Activated T-helper 9 cell treated with anti-CD3 and anti-CD28 coated beads, Interleukin-2, amount 50 U/mL, for 16 hours (primary cell): ENCODE measurements at places on chromosomes 5 and 9.

- no peak for DNase-seq
Observed at GRCh38 chr5:145872486-145872885, 328 bp downstream of the GRXCR2 start.

DNA sequence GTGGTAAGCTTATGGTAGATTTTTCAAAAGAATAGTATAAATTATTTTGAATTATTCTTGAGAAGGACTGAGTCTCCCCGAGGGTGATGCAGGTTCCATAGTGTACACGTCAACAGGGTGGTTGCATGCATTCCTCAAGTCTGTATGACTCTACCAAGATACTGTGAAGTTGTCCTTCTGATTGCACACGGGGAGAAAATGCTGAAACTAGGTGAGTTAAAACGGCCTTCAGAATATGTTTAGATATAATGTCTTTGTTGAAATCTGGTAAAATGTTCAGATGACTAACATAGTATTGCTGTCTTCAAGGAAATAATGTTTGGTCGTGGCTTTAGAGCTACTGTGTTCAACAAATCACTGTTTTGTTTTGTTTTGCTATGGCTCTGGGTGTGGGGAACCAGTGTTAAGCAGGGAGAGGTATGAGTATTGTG lies 22.4 kb upstream of the TNFAIP8 start:
- no peak for DNase-seq

- DNase-seq = no peak
Observed at GRCh38 chr5:308672-309271, 12.7 kb upstream of the AHRR start.

DNA sequence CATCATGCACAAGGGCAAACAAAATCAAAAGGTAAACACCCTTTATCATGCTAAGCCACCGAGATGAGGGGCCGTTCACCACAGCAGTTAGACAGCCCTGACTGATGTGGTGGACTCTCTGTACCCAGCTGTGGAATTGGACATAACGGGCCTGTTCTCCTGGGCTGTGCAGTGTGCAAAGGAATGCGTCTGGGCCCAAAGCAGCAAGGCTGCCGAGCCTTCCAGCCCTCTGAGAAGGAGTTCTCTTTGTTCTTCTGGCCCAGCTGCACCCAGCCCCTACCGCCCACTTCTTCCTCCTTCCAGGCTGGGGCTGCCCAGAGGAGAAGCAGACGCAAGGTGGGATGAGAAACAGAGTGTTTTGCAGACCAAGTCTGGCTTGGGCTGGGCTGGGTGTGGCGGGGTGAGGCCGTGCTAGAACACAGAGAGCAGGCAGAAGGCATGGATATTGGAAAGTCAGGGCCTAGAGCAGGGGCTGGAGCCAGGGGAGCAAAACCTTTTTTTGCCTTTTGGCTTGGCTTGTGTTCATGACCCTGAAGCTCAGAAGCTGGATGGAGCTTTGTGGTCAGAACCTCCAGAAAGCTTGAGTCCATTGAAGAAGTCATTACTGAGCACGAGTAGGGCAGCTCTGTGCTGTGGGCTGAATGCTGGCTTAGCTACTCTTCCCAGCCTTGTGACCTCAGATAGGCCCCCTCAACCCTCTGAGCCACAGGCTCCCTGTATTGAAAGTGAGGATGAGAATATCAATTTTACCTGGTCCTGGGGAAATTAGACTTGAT lies 49.8 kb upstream of the SH3PXD2B start:
- no peak for DNase-seq

DNA sequence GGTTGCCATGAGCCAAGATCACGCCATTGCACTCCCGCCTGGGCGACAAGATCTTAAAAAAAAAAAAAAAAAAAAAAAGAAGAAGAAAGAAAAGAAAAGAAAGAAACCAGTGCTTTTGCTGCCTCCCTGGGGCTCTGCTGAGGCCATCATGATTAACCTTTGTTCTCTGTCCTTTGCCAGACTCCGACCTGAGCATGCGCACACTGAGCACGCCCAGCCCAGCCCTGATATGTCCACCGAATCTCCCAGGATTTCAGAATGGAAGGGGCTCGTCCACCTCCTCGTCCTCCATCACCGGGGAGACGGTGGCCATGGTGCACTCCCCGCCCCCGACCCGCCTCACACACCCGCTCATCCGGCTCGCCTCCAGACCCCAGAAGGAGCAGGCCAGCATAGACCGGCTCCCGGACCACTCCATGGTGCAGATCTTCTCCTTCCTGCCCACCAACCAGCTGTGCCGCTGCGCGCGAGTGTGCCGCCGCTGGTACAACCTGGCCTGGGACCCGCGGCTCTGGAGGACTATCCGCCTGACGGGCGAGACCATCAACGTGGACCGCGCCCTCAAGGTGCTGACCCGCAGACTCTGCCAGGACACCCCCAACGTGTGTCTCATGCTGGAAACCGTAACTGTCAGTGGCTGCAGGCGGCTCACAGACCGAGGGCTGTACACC lies 251.7 kb downstream of the MARCHF11 start:
- no peak for DNase-seq

- no peak for DNase-seq
Observed at GRCh38 chr9:91817493-91818224, 132.4 kb downstream of the ROR2 start.

GRCh38 chr9:88056876-88057275 lies 81.4 kb downstream of the SPATA31C2 start:
- DNase-seq = no peak

GRCh38 chr9:129544761-129545160 lies 76.1 kb downstream of the C9orf50 start:
- DNase-seq = no peak

DNA sequence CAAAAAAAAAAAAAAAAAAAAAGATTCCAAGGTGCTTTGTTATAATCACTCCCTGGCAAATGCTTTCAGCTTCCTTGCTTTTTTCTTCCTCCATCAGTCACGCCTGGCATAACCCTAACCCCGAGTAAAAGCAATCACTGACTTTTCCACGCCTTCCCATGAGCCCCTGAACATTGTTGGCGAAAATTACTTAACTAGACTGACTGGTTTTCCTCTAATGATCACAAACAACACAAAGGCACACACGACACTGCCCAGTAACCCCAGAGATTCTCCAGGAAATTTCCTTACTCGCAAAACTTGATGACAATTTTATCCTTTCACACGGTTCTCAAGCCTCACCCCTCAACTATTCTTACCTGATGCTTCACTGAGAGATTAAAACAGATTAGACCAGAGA lies 11.4 kb upstream of the PTGR1 start:
- DNase-seq = no peak

DNA sequence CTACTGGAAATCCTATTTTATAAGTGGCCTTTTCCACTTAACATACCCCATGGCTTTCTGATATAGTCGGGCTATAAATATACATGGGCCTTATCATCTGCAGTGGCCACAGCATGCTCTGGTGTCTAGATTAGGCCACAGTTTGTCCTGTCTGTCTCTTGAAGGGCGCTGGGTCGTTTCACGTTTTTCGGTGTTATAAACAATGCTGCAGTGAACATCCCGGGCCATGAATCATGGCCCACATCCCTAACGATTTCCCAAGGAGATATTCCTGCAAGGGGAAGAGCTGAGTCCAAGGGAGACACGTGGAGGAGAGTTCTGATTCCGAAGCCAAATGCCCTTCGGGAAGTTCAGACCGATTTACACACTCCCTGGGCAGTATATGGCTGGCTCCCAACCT lies 8.4 kb downstream of the PLPP7 start:
- DNase-seq = no peak

DNA sequence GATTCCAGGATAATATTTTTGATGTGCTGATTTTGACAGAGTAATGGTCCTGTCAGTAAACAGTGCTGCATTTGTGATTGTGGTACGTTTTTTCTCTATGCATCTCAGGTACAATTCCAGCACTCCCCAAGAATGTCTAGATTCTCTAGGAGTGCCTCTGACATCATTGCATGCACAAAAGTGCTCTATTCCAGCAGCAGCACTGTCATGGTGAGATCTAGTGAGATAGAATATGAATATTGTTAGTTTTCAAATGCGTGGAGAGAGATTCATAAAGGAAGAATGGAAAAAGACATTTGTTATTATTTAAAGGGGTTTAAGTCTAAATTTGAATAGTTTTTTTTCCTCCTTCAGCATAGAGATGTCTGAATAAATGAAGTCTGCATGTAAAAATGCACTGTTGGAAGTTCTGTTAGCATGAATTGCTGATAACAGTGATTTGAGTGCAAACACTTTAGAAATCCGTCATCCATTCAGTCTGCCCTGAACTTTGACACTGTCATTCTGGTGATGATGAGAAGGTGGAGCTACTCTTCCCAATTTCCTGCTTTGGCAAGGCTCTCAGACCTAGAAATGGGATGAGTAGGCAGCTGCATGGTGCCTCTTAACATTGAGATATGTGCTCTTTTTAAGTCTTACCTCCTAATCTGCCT lies 84.6 kb downstream of the GAPVD1 start:
- no peak for DNase-seq

DNA sequence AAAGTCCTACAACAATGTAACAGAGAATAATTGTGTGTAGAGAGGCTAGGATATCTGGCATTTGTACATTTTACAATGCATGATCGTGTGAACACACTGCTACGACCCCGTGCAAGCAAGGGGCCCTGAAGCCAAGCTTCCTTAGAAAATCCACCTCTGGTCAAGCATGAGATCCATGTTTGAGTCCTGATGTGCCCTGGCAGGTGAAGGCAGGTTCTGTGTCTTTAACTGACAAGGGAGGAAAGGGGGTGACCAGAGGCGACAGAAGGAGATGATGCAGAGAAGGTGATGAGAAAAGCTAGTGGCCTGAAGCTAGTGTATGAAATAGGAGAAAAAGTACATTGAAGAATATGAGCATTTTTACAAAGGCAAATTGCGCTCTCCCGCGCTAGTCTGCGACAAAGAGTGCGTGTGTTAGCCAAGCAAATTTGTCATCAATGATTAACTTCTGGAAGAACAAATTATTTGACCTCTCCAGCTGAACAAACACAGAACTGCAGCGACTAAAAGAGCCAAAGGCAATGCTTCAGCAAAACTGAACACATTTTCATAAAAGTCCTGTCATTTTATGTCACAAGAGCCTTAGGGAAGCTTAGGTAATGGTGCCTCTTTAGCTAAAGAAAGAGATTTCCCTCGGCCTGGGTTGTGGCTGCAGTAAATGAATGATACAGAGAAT lies 101.7 kb upstream of the DAPK1 start:
- no peak for DNase-seq

GRCh38 chr5:5154733-5155132 lies 14.6 kb downstream of the ADAMTS16 start:
- no peak for DNase-seq

GRCh38 chr5:83220331-83220730 lies 143.0 kb downstream of the XRCC4 start:
- no peak for DNase-seq

GRCh38 chr5:78271766-78272165 lies 22.7 kb downstream of the AP3B1 start:
- no peak for DNase-seq

DNA sequence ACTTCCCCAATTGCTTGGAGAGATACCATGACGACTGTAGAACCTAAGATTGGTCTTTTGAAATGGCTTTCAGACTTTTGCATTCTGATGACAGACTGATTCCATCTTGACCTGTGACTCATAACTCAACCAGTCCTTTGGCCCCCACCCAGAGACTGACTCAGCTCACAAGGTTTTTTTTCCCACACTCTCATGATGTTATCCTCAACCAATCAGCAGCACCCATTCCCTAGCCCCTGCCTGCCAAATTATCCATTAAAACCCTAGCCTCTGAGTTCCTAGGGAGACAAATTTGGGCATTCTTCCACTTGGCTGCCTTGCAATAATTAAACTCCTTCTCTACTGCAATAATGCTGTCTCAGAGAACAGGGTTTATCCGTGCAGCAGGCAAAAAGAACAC lies 1263.3 kb upstream of the CDH9 start:
- no peak for DNase-seq

- DNase-seq = no peak
Observed at GRCh38 chr5:72508241-72509170, 1.3 kb upstream of the ZNF366 start.

DNA sequence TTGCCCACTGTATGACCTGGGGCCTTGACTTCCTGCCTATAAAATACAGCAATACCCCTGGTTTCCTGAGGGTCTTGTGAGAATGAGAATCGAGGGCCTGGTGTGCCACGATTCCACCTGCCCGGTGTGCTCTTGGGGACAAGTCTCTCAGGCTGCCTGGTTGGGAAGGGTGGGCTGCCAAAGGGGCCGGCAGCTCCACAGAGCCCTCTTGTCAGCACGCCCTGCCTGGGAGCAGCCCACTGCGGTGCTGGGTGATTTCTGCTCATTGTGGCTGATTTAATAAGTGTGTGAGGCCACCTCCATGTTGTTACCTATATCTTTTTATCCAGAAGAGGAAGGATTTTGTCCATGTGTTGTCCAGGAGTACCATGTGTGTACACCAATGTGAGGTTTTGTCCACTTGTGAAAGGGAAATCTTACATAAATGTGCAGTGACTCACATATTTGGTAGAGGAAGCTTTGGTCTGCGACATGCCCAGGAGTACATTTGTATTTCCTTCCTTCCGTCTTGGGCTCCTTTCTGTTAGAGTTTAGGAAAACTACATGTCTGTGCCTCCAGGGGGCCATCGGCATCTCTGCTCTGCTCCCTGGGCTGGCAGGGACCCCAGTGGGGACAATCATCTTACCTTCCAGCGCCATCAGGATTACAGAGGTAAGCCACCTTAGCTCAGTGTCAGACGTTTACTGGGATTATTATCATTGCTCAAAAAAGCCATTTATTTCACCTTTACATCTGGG lies 108.6 kb downstream of the PHF2 start:
- no peak for DNase-seq

DNA sequence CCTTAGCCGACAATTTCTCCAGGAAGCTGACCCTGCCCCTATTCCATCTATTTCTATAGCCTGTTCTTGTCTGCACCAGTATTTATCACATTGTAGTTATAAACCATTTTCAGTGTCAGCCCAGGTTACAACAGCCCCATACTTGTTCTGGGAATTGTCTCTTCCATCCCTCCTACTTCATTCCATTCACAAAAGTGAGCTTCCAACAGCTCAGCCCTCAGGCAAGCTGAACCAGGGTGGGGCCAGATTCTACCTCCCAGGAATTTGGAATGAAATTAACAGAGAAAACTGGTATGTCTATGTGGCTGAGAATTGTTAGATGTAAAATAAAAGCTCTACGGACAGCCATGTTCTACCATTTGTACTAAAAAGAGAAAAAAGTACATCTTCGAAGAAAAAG lies 36.1 kb downstream of the STRBP start:
- no peak for DNase-seq

DNA sequence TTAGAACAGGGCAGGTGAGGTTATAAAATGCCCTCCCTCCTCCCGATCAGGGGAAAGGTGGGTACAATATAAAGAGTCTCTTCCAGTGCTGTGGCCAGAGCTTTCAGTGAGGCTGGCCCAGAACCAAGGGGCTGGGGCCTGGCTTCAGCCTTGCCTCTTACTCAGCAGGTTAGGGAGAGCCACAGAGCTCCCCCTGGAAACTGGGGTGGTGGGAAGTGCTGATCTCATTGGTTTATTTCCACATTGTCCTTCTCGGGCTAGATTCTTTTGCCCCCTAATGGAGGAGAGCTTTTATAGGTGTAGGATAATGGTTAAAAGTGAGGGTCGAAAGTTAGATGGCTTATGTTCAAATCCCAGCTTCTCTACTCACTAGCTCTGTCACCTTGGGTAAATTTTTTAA lies 186.7 kb upstream of the TBC1D2 start:
- DNase-seq = no peak

- peak; percentile 70 for DNase-seq
Observed at GRCh38 chr5:137888863-137889759, at the start of gene PKD2L2. TSS of gene PKD2L2 (plus strand) at chr5:137889457. CDS start at chr5:137889492, 35 bp downstream.
